ENCODE measurements at places on chromosomes 11 and 22.

DNA sequence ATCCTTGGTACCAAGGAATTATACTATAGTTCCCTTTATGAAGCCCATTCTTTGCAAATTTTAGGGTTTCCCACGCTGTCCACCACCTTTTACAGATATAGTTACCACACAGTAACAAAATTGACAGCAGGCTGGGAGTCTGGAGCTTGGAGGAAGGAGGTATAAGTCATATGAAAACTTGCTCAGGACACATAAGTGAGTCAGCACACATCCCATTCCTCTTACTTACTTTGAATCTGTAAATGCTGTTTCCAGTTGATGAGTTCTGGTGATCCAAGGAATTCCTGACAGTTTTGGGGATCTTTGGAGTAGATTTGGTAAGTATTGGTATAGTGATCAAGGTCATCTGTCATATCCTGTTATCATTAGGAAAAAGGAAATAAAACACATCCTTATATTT, 19.2 kb downstream of the GLYAT start:
- no peak for DNase-seq

DNA sequence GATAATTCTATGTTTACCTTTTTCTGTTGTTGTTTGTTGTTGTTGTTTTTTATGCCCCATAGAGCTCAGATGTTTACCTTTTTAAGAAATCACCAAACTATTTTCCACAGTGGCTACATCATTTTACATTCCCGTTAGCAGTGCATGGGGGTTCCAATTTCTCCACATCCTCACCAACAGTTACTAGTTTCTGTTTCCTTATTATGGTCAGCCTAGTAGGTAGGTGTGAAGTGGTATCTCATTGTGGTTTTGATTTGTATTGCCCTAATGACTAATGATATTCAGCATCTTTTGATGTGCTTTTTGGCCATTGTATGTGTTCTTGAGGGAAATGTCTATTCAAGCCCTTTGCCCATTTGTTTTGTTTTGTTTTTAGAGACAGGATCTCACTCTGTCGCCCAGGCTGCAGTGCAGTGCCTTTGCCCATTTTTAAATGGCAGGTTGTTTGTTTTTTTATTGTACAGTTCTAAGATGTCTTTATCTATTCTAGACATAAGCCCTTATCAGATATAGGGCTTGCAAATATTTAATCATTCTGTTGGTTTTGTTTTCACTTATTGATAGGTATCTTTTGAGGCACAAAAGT, 27.5 kb downstream of the CHEK2 start:
- DNase-seq: no peak

- DNase-seq: no peak
Measured at GRCh38 chr22:38942702-38943101, 14.7 kb upstream of the APOBEC3A start.

- no peak for DNase-seq
Measured at GRCh38 chr11:77424644-77425043, 49.2 kb downstream of the PAK1 start.

DNA sequence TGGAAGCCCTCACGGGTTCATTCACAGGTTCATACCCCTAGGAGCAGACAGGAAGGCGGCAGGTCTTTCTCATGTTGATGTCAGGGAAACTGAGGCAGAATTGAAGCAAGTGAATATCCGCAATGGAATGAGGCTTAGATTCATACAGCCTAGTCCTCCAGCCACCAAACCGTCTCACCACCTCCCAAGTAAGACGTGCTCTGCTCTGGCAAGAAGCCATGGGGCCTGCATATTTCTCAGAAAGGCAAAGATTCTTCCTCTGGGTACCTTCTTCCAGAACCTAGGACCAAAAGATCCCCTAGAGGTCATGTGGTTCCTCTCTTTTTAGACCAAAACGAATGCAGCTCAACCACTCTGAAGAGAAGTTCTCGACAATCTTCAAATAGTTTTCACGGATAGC, 1.7 kb downstream of the AP1B1 start:
- no peak for DNase-seq

DNA sequence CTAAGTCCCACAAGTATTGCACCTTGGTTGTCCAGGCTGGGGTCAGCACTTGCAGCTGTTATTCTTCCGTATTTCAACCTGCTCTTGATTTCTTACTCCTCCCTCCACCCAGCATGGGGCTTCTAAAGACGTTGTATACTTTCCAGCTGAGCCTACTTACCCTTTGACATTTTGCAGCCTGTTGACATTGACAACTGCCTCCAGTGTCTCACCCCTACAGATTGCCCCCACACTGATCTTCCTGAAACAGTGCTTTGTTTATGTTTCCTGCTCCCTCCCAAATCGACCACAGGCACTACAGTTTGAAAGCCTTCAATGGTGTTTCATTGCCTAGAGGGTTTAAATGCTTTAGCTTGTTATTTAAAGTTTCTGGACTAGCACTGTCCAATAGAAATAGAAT, 56.6 kb downstream of the FAM83F start:
- DNase-seq: peak; percentile 53

- DNase-seq: no peak
Measured at GRCh38 chr11:45089251-45089650, 57.2 kb upstream of the PRDM11 start.

DNA sequence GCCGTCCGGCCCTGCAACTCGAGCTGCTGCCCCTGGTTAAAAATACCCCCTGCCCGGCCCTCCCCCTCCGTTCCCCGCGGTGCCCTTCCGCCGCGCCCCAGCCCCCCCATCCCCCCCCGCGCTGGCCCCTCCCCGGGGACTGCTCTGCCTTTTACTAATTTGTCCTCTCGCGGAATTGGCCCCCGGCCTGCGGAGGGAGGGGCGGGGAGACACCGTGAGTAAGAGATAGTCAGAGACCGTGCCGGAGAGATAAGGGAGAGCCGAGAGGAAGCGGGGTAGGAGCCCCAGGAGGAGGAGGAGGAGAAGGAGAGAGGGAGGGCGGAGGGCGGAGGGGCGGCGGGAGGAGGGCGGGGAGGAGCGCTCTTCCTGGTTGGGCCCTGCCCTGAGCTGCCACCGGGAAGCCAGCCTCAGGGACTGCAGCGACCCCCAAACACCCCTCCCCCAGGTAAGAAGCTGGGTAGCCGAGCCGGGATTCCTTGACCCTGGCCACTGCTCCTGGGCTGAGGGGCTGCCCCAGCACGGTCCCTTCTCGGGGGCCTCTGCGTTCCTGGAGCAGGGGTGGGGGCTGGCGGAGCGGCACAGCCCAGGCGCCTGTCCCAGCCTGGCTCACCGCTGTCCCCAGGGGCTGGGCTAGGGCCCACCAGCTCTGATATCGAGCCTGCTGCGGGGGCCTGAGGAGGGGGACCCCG, at the start of gene CAPN1:
TSS of gene CAPN1 (plus strand) at position 360 of the 689 bp plus-strand sequence. CDS start 774 bp downstream, outside the sequence.
- DNase-seq: peak; percentile 77

GRCh38 chr22:31749636-31750364, at the start of gene PRR14L:
TSS of gene PRR14L (minus strand) at chr22:31750132. CDS start at chr22:31738860, 11,272 bp downstream.
- peak; percentile 95 for DNase-seq

GRCh38 chr11:11218629-11218986, 134.4 kb downstream of the CSNK2A3 start:
- no peak for DNase-seq

DNA sequence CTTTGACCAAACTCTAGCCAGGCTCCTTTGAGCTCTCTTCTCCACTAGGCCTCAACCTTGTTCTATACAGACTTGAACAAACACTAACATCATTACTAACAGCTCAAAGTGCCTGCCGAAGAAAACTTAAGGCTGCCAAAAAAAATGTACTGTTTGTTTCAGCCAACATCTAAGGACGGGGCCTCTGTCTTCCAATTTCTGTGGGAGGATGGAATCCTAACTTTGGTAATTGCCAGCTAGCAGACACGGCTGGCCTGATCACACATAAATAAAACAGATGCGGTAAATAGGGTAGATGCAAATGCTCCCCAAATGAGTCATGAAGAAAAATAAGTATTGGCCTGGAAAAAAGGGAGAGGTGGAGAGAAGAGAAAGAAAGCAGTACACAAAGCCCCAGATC, 394.3 kb downstream of the TMEM135 start:
- no peak for DNase-seq

DNA sequence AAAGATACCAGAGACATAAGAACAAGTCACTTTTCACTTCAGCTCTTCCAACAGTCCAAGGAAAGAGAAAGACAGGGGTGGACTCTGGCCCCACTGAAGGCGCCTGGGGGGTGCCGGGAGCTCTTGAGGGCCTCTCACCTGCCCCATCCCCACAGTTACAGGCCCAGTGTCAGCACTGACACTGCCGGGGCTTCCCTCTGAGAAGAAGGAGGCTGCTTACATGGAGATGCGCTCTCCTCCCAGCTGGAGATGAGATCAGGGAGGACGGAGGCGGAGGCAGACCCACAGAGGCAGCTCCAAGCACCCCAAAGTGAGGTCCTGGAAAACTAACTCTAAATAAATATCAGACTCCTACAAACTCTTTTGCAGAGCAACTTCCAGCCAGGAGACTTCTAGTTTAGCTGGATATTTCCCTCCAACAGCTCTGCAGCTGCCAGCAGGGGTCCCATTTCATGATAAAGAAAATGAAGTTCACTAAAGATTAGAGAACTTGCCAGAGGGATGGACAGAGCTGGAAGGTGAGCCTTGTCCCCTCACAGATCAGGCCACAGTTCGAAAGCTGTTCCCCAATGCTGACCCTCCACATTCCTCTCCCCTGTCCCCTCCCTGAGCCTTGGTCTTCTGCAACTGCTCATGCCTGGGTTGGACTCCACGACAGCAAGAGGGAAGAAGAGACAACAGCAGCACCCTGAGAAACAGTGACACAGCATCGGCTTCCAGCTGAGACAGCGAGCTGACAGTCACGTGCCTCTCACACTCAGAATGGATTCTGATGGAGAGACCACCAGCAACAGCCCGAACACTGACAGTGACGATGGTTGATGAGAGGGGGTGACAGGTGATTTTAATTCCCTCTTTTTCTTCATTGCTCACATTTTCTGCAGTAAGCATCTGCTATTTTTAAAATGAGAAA, 5.8 kb downstream of the CARS1 start:
- no peak for DNase-seq

DNA sequence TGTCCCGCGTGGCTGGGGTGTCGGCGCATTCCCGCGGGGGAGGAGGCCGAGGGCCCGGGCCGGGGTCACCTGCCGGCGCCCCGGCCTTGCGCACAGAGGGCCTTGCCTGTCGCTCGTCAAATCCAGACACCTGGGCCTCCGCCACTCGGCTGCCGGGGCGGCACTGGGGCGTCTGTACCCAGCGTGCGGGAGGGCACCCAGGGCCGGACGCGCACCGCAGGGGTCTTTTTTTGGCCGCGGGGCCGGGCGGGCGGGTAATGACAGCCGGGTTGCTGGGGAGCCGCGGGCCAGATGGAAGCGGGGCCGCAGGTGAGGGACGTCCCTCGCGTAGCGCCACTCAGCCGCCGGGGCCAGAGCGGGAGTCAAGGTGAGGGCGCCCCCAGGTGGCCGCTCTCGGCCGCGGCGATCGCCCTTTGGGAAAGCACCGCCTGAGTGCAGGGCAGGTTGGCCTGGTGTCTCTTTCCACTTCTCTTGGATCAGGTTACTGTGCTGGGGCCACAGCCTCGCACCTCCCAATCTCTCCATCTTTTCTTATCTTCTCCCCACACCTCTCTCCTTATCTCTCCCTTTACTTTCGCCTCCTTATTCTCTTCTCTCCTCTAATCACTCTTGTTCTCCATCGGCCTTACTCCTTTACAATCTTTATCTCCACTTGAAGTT, 3.5 kb downstream of the PHLDB1 start:
- no peak for DNase-seq

DNA sequence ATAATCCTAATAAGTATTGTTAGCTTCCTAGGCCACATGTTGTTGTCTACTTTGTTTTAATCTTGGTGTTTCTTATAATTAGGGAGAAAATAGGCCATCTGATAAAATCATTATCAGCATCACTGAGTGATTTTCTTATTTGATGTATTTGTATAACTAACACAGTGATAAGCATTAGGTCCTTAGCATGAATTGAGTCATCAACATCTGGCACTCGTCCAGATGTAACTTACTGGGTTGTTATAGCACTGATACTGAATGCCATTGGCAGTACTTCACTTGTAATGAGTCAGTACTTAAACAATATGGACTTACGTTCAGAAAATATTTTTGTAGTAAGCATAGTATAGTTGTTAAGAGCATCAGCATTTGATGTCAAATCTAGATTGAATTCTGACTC, 16.2 kb downstream of the API5 start:
- DNase-seq: peak; percentile 22

DNA sequence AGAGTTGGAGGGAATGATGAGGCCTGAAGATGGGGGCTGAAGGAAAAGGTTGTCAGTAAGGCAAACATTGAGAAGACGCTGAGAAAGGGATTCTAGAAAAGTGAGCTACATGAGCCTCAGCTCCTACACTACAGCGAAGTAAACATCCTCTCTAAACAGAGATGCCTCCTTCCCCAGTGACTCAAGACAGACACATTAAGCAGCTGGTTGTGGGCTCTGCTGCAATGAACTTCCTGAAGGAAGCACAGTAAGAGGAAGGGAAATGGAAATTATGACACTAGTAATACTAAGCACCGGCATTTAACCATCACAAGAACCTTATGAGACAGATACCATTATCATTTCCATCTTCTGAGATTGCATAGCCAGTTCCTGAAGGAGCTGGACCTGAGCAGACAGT, 190.5 kb downstream of the C11orf87 start:
- no peak for DNase-seq

DNA sequence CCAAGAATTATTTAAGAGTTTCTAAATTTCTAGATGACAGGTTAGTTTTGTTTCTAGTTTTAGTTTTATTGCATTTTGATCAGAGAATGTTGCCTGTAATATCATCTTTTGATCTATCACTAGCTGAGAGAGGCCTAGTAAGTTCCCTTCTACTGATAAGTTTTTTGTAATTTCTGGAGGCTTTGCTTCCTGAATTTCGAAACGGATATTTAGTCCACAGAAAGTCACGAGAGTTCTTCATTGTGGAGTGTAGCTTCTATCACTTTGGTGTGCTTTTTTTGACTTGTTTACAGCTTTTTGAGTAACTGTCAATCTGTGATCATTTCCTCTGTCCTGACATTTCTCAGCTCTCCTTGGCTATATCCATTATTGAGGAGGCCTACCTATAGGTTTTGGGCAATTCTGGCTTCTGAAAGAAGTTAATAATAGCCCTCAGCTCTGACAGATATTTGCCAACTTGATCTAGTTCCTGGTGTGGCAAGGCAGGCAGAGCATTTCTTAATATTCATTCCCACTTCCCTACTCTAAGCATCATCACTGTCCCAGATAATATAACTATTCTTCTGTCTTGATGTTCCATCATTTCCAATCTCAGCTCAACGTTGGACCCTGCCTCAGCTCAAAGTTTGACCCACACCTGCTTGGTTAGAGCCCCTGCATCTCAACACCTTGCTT, 171.3 kb downstream of the BLID start:
- DNase-seq: no peak

- no peak for DNase-seq
Measured at GRCh38 chr11:113188371-113188834, 126.0 kb upstream of the TTC12 start.

DNA sequence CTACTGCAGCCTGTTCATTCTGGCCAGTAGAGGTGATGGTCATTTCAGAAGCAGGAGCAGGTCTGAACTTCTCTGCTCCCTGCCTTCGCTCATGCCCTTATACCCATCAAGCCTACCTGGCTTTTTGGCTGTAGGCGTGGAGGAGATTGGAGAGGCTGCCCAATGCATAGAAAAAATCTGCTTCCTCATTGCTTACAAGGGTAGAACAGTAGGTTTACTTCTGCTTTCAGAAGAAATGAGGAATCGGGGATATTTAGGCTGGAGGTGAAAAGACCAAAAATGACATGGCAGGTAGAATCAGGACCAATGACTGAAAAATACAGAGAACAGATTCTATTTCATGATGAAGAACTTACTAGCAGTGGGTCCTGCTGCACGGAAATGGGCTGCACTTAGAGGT, 72.9 kb upstream of the YWHAH start:
- no peak for DNase-seq

- DNase-seq: no peak
Measured at GRCh38 chr11:109349276-109350080, 72.5 kb upstream of the C11orf87 start.
